Sciatic nerve (tissue), 2 donors: ENCODE measurements at places on chromosomes 16 and 17.

GRCh38 chr16:48232493-48233040 lies 11.5 kb upstream of the LONP2 start:
- DNase-seq: no peak

DNA sequence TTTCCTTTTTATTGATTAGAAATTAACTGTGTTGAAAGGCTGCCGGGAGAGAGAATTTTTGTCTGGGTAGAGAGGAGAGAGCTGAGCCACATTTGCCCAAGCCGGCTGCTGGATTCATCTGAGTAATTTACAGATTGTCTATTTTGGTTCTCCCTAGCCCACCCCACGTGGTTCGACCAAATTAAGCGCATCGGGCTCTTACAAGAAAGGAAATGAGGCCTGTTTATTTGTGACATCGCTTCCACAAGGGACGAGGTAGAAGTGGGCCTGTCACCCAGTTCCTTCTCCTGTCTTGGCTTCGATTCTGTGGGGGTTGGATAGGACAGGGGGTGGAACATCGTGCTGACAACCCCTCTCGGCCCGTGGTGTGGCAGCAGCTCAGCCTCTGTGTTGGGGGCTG lies 42.9 kb downstream of the SYT17 start:
- DNase-seq: no peak

- DNase-seq: no peak
Observed at GRCh38 chr17:75885431-75885830, 7.0 kb upstream of the TRIM47 start.

GRCh38 chr16:49442805-49443204 lies 69.2 kb downstream of the C16orf78 start:
- DNase-seq: no peak
